ENCODE measurements at places on chromosomes 13 and 19.

DNA sequence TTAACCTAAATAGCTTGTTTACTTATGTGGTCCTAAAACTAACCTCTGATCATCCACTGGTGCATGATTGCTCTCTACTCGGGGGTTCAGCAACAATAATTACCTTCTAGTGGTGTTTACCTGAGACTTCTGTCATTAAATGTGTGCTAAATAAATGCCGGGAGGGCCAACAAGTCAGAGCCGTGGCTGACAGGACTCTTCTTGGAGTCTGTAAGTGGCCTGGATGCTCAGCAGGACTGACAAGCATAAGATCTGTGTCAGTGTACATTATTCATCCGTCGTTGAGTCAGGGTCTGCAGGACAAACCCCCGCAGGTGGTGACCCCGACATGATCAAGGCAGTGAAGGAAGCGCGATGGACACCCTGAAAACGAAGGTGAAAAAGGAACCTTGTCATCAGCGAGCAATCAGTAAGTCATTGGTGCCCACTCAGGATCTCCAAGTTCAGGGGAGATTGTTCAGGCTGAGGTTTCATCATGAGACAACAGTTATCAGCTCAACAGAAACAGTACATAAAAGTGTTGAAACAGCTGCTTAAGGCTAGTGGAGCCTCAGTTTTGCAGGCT, 1466.9 kb downstream of the UQCRFS1 start:
- no peak for DNase-seq

DNA sequence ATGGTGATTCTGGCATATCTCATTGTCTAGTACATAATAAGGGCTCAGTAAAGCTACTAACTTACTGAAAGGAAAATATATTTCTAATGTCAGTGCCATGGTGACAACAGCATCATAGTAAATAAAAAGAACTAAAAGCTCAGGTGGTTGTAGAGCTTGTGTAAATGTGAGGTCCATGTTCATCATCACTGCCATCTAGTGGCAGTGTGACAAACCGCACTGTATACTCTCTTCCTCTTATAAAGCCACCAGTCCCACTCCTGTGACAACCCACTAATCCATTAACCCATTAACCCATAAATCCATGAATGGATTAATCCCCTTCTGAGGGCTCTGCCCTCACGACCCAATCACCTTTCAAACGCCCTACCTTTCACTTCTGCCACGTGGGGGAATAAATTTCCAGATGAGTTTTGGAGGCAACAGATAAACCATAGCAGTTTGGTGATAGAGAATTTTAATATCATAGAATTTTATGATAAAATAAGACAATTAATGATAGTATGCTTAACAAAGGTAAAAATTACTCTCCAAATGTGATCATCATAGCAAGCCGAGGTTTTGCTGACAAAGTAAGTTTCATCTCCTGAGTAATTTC, 160.4 kb upstream of the SGCG start:
- DNase-seq: peak; percentile 29

- DNase-seq: no peak
Observed at GRCh38 chr19:28687296-28687695, 525.7 kb downstream of the UQCRFS1 start.

GRCh38 chr19:511101-511851, 4.0 kb downstream of the TPGS1 start:
- no peak for DNase-seq

- DNase-seq: no peak
Observed at GRCh38 chr13:35593651-35594050, 117.2 kb upstream of the MAB21L1 start.

- no peak for DNase-seq
Observed at GRCh38 chr13:110528371-110528770, 33.2 kb downstream of the RAB20 start.

- DNase-seq: no peak
Observed at GRCh38 chr13:62119739-62120700, 704.4 kb upstream of the PCDH20 start.
